ENCODE measurements at places on chromosomes 7 and 10. TPM values are rescaled to one million over a fixed set of nuclear protein-coding genes. Genes with fewer than 3 reads are reported as not detected.

Gene VSTM4
- total RNA-seq, result 7.1 TPM

GRCh38 chr7:151060113-151060415 lies 675 bp downstream of the SLC4A2 start:
- no peak for DNase-seq

Gene BEND7
- total RNA-seq, result 5.5 TPM

Gene SNX10
- not detected for total RNA-seq

DNA sequence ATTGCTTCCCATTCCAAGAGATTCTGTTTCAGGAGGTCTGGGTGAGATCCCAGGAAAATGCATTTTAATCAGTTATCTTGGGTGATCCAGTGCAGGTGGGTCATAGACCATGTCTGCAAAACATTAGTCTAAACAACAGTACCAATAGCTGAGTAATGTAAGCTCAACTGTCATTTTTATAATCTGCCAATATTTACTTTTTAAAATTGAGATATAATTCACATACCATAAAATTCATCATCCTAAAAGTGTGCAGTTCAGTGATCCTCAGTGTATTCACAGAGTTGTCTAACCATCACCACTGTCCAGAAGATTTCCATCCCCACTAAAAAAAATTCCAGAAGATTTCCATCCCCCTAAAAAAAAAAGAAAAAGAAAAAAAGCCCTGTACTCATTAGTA lies 51.0 kb downstream of the FAM204A start:
- no peak for DNase-seq

DNA sequence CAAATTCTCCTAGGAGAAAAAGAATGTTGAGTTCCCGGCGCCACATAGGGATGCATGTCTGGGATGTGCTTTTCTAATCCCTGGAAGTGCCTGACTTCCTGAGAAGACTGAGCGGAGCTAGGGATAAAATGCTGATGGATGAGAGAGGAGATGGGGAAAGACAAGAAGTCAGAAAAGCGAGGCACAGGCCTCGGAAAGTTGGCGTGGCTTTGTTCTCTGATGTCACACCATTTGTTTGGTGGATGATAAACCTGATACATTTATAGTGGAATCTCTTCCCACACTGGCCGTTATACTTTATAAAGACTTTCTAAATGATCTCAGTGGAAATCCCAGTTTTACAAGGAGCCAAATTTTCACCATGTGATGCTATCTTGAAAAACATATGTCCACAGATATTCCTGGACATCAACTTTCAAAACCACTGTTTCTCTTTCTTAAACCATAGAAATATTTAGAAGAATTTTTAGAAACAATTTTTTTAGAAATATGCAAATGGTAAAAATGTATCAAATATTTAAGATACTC lies 188.8 kb upstream of the SVIL start:
- no peak for DNase-seq

- no peak for DNase-seq
Observed at GRCh38 chr7:46209611-46210388, 288.7 kb upstream of the IGFBP3 start.

Gene PRF1
- total RNA-seq, result not detected

All from SJCRH30 (cell line).